Jurkat, Clone E6-1 (cell line): ENCODE measurements at places on chromosomes 2 and 18.
A peak's percentile ranks its signal among the peaks of the same experiment; 100 is the strongest.

DNA sequence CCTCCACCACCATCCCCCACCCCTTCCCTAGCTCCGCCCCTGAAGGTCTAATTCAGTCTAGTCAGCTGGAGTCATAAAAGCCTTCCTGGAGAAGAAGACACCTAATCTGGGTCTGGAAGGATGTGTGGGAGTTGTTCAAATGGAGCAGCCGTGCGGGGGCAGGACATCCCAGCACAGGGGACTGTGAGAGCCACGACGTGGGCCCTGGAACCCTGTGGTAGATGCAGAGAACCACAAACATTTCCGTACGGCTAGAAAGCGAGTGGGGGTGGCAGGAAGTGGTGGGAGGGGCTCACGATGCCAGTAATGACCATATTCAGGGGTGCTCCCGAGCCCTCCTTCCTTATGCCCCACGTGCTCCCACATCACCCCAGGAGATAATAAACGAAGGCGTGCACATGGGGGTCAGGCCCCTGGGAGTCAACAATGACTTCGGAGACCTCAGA is 20.9 kb upstream of the COL6A3 start:
- DNase-seq = peak; percentile 76

DNA sequence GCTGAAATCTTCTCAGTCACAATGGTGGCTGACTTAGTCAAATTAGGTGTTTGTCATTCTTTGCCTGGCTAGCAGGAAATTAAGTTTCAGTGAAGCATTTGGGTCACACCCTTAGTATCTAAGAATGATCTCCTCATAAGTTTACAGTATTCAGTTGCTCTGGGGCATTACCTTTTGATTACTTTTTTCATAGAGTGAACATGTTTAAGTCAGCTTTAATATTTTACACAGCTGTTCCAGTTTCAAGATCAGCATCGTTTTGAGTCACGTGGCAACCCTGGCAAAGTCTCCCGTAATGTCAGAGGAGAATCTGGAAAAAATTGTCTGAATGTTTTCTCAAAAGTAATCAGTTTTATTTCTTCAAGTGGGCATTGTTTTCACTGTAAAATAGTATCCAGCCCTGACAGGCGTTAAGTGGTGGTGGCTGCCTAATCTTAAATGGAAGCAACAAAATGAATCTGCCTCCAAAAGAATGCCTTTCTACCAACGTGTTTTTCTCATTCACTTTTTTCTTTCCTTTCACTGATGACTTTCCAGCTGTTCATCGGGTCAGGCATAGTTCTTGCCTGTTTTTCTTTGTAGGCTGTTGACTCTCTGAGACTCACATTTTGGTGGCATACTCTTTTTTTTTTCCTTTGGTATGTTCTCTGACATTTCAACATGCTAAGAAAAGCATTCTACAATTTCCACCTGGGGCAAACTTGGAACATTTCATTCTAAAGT is 319.6 kb upstream of the TCF4 start:
- no peak for DNase-seq

- DNase-seq = no peak
Observed at GRCh38 chr2:145036421-145037011, 516.6 kb upstream of the ZEB2 start.

GRCh38 chr2:3173031-3173430 is 204.6 kb downstream of the EIPR1 start:
- no peak for DNase-seq

DNA sequence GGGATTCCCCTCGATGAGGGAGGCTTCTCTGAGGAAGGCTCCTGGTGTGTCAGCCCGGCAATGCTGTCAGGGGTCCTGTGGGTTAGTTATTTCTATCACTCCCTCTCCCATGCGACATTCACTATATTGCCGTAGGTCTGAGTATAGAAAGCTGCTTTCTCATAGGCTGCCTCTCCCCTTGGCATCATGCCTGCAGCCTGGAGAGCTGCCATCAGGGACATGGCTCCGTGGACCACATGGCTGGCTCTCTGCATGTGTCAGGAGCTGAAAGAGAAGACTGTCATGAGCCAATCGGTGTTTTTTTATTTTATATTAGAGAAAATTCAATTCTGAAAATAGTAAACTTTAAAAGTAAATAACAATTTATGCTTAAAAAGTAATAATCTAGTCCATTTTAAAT is 198.0 kb downstream of the CDH20 start:
- DNase-seq = no peak

DNA sequence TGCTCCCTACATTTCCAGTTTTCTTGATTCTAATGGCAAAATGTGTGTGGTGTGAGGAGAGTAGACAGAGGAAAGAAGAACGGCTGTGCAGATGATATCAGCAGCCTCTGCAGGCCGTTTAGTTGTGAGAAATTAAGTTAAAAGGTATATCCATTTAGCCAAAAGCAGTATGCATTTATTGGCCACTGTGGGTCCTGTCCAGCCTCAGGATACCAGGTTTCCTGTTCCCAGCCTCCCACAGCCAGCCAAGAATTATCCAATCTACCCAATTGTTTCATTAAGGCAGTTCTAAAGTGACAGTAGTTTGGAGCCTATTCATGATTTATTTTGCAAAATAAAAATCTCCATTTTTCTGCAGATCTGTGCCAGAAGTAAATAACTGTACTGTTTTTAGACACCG is 107.5 kb downstream of the TMEM18 start:
- DNase-seq = no peak

DNA sequence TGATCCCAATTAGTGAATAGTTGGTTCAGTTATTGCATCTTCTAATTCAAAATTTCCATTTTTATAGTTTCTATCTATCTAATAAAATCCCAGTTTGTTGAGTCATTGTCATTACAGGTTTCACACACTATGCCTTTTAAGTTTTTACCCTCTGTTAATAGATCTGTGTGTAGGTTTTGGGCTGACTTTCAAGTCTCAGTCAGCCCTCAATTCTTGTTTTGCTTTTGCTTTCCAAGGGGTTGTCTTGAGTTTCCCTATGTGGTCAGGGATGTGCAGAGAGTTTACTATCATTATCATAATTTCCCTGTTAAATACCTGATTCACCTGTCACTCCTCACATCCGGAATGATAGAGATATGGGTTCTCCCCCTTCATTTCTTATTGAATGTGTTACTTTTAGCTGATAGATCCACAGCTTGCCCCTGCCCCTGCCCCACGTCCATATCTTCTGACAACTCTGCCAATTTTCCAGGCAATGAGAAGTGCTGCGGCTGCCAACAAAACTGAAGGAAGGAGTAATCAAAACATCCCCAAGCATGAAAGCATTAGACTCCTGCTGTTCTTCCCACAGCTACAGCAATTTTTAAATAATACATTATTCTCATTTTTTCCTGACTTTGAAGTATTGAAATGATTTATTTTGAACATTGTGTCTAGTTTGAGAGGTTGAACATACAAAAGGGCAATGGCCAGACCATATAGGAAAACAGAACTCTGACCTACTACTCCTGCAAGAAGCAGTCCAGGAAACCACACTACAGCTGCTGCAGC is 1064.8 kb downstream of the SUCLG1 start:
- DNase-seq = no peak

DNA sequence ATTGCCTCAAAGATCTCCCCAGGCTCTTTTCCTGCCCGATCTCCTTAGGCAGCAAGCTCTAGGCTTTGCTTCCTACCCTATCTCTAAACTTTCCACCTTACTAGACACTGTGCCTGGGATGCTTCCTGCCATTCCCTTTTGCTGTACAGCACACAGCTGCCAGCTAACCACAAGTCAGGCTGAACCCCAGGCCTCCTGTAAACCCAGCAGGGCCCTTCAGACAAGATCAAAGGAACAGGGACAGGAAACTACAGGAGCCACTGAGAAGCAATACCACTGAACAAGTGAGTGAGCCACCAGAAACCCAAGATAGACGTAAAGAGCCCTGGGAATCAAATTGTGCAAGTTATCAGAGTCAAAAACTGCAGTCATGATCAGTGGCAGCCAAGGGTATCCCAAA is 180.7 kb downstream of the SUCLG1 start:
- peak; percentile 63 for DNase-seq

- DNase-seq = no peak
Observed at GRCh38 chr2:62216616-62217015, 20.7 kb downstream of the B3GNT2 start.

- DNase-seq = no peak
Observed at GRCh38 chr18:31138709-31139108, 23.9 kb downstream of the DSC1 start.

DNA sequence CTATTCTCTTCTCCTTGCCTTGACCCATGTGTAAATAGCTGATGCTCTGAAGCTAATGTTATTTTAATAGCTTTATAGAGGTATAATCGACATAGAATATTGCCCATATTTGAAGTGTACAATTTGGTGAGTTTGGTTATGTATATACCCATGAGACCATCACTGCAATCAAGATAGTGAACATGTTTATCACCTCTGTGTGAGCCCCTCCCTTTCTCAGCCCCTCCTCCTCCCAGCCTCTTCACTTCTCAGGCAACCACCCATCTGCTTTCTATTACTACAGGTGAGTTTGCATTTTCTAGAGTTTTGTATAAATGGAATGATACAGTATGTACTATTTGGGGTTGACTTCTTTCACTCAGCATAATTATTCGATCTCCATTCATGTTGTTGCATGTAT is 181.1 kb downstream of the INO80D start:
- DNase-seq = no peak

GRCh38 chr2:43559391-43560230 is 36.2 kb downstream of the THADA start:
- DNase-seq = no peak

DNA sequence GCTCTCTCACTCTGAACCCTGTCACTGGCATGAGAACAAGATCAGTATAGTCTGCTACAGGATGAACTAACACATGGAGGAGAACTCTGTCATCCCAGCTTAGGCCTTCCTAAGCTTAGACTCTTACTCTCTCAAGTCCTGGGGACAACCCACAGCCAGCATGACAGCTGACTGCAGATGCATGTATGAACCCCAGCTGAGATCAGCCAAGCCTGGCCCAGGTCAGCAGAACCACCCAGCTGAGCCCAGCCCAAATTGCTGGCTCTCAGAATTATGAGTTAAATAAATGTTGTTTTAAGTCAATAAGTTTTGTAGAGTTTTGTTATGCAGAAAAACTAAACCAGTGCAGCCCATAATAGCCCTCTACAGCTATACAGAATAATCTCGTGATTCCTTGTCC is 287.3 kb downstream of the TNS1 start:
- DNase-seq = no peak

DNA sequence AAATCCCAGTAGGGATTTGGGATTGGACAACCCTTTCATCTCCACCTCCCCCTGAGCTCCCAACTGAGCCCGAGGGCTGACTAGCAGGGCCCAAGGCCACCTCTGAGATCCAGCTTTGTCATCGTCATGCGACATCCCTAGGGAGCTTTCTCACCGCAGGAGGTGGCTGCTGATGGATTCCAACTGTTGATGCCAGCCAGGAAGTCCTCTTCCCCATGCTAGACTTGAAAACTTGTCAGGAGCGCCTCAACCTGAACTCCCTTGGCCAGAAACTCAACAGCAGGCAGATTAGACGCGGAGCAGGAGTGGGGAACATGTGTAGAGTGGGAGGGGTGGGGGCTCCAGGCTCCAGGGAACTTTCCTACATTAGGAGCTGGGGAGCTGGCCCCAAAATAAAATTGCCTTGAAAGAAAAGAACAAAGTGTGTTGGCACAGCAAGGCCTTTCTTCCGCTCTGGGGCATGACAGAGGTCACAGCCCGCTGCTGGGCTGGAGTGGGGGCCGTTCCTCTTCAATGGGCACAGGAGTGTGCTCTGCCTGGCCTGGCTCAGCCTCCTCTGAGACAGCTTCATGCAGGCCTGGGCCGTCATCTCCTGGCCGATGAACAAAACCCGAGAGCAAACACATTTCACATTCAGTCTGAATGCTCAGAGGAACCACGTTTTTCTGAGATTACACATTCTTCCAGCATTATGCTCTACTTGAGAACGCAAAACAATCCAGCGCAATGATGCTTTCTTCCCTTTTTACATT is 34.5 kb downstream of the EMILIN2 start:
- no peak for DNase-seq

GRCh38 chr2:81545626-81546025 is 1241.1 kb upstream of the LRRTM1 start:
- DNase-seq = no peak

DNA sequence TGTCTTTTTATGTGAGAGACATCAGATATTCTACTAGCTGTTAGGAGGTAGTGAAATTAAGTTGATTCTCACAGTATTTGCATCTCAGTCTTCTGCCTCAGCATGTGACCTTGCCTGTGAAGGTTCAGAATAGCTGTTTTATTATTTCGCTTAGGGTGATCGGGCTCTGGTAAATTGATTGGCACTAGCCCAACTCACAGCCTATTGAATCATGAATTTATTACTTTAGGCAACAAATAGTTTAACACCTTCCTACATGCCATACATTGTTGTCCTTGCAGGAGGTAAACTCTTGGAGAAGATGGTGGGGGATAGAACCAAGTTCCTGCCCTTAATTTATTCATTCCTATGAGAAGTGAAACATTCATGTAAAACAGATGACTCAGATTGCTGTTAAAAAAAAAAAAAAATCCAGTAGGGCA is 101.9 kb downstream of the GPD2 start:
- DNase-seq = no peak

DNA sequence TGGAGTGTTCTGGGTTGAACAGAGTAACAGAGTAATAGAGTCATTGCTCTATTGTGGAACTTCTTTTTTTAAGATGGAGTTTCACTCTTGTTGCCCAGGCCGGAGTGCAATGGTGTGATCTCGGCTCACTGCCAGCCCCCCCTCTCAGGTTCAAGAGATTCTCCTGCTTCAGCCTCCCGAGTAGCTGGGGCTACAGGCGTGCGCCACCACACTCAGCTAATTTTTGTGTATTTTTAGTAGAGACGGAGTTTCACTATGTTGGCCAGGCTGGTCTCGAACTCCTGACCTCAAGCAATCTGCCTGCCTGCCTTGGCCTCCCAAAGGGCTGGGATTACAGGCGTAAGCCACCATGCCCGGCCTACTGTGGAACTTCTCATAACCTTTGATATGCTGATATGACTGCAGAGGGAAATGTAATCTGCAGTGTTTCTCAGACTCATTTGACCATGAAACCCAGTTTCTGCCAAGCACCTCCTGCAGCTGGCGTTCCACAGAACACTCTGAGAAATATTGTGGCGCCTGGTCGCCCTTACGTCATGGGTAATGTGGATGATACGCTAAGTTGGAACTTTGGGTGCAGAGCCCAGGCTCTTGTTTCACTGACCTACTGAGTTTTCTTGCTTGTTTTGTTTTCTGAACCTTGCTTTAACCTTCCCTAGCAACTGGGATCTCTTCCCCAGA is 213.8 kb downstream of the BCL2 start:
- no peak for DNase-seq

GRCh38 chr2:161321944-161322648 is 13.9 kb downstream of the PSMD14 start:
- DNase-seq = no peak

- no peak for DNase-seq
Observed at GRCh38 chr2:54578648-54579045, 122.5 kb downstream of the SPTBN1 start.
